Activated naive CD8-positive, alpha-beta T cell treated with anti-CD3 and anti-CD28 coated beads, Interleukin-2, amount 10 ng/mL, durations not matched to agents 7 days and 5 days (primary cell): ENCODE measurements at places on chromosomes 2 and 18. TPM values are rescaled to one million over a fixed set of nuclear protein-coding genes. Genes with fewer than 3 reads are reported as not detected.

The KLHL30 gene
- total RNA-seq, result not detected

- H3K4me3 ChIP-seq, result no peak overlapping the region
- no peak overlapping the region for H3K27ac ChIP-seq
- H3K4me1 ChIP-seq, result no peaks in the 10 kb centered on the region
- H3K36me3 ChIP-seq, result no peaks in the 10 kb centered on the region
Measured at GRCh38 chr2:234753701-234754100, 198.1 kb upstream of the SH3BP4 start.

GRCh38 chr2:34549710-34550345 lies 950.7 kb upstream of the FAM98A start:
- H3K4me1 ChIP-seq, result no peaks in the 10 kb centered on the region
- no peak for DNase-seq
- H3K27me3 ChIP-seq, result no peaks in the 10 kb centered on the region
- H3K27ac ChIP-seq, result no peak overlapping the region

DNA sequence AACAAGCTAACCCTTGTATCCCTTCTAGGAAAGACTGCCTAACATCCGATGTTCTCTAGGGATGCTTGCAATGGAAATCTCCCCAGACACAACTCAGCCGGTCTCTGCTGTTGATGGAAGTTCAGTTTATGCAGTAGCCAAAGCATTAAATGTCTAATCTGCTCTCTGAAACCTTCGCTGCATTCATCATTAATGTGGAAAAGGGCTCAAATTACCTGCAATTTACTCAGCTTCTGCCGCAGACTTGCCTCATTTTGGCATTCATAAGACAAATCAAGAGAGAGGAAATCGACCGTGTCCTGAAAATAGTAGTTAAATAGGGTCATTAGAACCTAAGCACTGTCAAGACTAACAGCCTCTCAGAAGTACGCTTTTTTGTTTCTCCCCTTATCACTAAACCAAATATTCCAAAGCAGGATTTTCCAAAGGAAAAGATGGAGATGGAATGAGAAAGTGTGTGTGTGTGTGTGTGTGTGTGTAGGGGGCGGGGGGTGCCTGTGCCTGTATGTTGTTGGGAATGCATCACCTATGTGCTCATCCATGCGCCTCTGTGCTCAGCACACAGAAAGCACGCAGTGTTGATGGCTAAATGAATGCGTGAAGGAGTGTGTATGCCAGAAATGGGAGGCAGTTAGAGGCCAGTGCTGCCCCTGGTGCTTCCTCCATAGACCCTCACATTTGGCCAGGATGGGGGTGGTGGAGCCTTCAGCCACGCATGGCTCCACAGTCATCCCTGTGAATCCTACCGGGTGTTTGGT lies 7.4 kb downstream of the LCT start:
- H3K27me3 ChIP-seq, result no peaks in the 10 kb centered on the region
- H3K36me3 ChIP-seq, result peaks cover 11% of the 10 kb centered on the region
- no peak overlapping the region for H3K4me3 ChIP-seq
- no peak overlapping the region for H3K27ac ChIP-seq
- no peak for DNase-seq
- H3K4me1 ChIP-seq, result peaks cover 8% of the 10 kb centered on the region

DNA sequence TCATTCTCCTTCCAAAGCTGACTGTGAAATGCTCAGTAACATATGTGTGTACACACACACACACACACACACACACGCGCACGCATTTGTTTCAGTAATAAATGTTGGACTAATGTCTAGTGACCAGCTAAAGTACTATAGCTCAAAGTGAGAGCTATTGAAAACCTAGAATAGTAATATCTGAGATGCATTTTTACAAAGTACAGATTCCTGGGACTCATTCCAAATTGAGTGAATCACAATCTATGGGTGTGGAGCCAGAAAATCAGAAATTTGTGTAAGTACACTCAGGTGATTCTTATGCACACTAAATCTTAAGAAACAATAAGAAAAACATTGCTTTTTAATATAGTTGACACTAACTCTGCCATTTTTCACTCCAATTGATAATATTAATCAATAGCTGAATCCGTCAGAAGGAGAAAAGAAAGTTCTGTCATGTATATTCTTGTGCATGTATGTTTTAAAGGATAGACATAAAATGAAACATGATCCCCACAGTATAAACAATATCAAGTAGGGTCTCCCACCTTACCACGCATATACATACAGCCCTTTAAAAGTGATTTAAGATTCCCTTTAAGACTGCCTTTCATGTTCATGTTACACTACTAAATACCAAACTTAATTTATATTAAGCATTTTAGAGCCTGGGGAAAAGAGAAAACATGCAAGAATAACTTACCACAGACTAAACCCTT lies 123.5 kb downstream of the ATAD2B start:
- no peaks in the 10 kb centered on the region for H3K27me3 ChIP-seq
- DNase-seq, result no peak
- H3K4me1 ChIP-seq, result no peaks in the 10 kb centered on the region
- no peak overlapping the region for H3K27ac ChIP-seq
- H3K4me3 ChIP-seq, result no peak overlapping the region

GRCh38 chr2:8984157-8984556 lies 19.3 kb downstream of the MBOAT2 start:
- peaks cover 4% of the 10 kb centered on the region for H3K4me1 ChIP-seq
- no peaks in the 10 kb centered on the region for H3K36me3 ChIP-seq
- peaks cover 14% of the 10 kb centered on the region for H3K27me3 ChIP-seq
- DNase-seq, result no peak
- no peak overlapping the region for H3K4me3 ChIP-seq
